ENCODE measurements at places on chromosomes 12 and 14.

- no peak for DNase-seq
Measured at GRCh38 chr14:34983148-34983760, 462 bp downstream of the SRP54 start.

DNA sequence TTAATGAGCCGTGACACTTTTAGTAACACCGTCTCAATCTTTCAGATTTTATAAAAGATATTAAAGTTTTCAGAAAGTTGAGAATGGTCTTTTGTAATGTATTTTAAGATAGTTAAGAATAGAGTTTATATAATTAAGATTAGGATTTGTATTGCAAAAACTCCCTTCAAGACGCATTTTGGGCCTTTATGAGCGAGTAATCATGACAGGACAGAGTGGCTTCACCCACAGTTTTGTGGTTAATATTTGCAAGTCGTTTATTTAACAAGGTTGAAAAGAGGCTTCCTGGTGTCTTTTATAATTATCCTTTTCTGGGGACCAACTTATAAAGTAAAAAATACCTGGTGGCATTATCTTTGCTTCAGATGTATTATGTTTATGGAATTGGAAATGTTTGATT is 44.0 kb downstream of the TRAF3 start:
- DNase-seq, result no peak

DNA sequence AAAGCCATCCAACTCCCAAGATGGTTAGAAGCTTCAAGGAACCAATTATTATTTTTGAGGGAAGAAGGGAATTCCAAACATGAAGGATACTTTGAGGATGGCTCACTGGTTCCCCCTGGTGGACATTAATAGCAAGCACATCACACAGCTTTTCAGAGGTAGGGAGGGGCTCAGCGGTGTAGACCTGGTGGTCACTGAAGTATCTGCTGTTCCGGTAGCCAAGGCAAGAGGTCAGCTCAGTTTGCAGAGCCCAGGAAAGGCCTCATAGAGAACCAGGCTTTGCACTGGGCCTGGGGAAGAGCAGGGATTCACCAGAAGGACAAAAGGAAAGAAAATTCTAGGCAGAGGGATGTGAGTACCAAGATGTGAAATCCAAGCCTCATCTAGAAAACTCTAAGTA is 118.7 kb downstream of the KSR2 start:
- DNase-seq, result no peak

DNA sequence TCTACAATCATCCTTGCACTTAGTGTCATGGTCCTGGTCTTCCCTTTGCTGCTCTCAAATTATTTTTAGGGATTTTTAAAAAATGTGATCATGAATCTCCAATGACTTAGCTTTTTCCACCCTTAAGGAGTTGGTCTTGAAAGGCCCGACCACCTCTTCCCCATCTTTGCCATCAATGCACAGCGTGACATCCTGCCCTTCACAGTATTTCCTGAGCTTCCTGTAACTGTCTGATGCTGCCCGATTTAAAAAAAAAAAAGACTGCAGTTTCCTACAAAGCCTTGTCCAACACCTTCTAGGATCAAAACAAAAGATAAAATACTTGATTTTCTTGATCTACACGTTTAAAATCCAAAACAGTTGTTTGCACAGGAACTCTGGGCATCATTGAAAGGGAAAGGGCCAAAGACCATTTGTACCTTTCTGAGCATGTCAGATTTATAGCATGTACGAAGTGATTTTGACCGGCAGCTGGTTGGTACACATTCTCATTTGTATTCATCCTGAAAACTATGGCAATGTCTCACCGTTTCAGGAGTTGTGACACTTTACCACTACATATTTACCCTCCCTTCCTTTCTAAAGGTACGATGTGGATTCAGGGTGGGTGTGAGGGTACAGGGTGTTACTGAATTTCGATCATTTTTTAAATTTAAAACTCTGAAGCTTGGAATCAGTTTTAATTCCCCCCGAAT is 7.4 kb upstream of the ELK3 start:
- DNase-seq, result no peak

- DNase-seq, result no peak
Measured at GRCh38 chr12:70576341-70577282, 60.6 kb downstream of the PTPRB start.

- DNase-seq, result no peak
Measured at GRCh38 chr12:109621211-109621694, 47.7 kb downstream of the MVK start.

DNA sequence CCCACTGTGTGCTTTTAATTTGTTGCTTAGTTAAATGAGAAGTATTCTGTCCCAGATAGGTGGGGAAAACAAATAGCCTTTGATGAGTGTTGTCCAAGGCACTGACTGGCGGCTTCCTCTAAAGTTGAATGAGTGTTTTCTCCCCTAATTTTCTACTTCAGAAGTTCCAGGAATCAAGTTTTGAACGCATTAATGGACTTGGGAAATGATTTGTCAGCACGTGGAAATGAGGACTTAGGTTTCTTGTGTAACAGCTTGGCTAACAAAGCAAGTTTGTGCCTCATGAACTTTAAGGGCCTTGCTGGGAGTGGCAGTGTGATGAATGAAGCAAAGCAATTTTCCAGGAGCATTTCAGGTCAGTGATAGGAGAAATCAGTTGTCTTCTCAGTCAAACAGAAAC is 56.9 kb downstream of the LIN52 start:
- no peak for DNase-seq

DNA sequence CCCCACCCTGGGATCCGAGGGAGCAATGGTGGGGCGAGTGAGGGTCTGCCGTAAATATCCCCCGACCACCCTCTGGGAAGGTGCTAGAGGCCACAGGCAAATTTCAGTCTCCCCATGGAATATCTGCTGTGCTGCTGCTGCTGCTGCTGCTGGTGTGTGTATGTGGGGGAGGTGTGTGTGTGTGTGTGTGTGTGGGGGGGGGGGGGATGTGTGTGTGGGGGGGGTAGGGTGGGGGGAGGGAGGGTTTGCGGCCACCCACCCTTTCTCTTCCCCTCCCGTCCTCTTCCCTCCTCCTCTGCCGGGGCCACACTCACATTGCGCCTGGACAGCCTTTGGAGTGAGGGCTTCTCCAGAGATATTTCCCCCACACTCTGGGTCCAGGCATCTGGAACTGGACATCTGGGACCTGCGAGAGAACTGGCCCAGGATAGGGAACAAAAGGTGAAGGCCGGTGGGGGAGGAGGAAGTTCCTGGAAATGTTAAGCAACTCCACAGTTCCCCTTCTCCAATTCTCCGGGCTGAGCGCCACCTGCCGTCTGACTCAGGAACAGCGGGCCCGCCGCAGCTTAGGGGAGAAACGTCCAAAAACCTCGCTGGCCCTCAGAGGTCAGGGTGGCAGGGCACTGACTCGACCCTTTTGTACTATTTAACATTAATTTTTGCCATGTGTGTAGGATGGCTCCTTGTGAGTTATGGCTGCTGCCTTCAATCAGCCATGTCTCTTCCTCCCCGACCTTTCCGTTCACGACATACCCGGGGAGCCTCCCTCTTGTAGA is at the start of gene C1RL:
Gene C1RL (minus strand): TSS at position 419 of the 776 bp plus-strand sequence. CDS start 34 bp downstream, at position 385.
- DNase-seq, result no peak

- no peak for DNase-seq
Measured at GRCh38 chr12:24743941-24744793, 204.7 kb downstream of the BCAT1 start.

GRCh38 chr12:117000316-117000715 is 89.6 kb downstream of the FBXW8 start:
- no peak for DNase-seq

GRCh38 chr12:6788972-6789924 is at the start of gene CD4:
CD4 (plus strand) TSS chr12:6789528; CDS start chr12:6800139, 10,611 bp downstream.
- no peak for DNase-seq

DNA sequence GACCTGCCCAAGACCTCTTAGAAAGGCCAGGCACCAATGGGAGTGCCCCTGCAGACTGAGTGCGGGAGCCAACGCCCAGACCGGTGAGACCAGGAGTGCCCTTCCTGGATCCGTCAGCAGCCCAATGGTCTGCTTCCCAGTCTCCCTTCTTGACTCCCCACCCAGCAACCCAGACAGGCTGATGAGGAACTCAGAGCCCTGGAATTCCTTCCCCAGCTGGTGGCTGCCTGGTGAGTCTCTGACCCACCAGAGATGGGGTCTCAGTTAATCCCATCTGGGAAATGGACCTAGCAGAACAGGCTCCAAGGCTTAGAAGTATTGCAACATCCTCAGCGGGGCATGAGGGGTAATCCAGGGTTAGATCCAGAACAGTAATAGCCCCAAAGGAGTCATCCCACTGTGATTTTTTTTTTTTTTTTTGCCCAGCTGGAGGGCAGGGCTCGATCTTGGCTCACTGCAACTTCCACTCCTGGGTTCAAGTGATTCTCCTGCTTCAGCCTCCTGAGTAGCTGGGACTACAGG is 1.5 kb upstream of the RASAL1 start:
- no peak for DNase-seq

DNA sequence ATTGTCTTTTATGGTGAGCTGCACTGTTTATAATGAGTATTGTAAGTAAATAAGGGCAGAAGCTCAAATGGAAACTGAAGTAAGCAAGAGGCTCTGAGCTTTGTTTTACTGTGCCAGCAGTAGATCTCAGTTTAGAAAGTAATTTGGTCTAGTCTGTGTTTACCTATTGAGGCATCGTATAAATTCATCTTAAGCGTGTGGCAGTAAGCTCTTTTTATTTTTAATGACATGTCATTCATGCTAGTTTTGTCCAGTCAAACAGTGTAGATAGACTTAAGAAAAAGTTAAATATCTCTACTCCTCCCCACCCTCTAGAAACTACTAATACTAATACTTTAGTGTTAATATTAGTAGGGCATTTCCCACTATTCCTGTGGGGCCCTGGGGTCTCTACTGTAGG is 2.0 kb downstream of the ANO6 start:
- no peak for DNase-seq

DNA sequence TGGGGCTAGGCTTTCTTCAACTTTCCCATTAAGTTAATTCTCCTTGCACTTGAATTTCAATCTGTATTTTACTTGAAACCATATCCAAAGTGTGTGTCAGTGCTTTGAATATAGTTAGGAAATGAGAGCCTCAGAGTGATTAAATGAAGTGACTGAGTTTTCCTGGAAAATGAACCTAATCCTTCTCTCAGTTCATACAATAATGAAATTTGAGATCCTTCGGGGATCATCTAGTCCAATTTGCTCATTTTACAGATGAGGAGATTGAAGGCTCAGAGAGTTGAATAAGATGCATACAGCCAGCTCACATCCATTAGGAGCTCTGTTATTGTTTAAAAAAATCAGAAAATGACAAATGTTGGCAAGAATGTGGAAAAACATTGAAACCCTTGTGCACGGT is 18.3 kb upstream of the TBC1D30 start:
- no peak for DNase-seq

DNA sequence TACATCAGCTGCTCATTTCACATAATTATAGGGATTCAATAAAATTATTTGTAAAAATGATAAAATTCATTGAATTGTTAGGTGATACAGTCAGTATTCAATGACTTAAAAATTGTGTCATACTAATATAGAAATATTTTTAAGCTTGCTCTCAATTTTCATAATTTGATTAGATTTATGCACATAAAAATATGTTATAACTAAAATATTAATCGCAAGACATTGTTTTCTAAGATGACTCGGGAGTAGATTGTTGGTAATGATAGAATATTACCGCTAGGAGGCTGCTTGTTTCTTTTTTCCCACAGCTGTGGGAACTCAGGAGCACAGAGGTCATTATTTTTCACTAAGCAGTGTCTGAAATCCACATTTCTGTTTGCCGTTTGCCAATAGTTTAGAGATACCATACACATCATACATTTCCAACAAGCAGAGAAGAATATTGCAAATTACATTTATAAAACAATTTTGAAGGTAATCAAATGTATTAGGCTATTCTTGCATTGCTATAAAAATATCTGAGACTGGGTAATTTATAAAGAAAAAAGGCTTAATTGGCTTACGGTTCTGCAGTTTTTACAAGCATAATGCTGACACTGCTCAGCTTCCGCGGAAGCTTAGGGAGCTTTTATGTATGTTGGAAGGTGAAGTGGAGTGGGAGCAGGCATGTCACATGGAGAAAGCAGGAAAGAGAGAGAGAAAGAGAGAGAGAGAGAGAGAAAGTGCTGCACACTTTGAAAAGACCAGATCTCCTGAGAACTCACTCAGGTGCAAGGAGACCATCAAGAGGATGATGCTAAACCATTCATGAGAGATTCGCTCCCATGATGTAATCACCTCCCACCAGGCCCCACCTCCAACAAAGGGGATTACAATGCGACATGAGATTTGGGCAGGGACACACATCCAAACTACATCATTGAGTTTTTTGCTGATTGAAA is 9.2 kb downstream of the CD69 start:
- no peak for DNase-seq

DNA sequence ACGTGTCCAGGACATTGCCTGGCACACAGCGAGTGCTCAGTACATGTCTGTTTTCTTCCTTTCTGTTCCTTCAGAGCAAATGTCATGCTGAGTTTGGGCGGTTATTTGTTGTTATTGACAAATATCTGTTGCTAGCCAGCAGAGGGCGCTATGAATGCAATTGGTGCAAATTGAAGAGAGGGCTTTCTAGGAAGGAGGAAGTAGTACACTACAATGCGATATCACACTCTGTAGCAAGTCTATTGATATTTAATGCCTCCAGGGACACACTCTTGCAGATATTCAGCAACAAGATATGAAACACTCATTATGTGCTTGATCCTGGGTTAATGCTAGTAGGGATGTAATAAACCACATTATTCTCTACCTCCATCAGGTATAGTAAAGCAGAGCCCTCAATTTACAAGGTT is 267.3 kb upstream of the SRRM4 start:
- no peak for DNase-seq

DNA sequence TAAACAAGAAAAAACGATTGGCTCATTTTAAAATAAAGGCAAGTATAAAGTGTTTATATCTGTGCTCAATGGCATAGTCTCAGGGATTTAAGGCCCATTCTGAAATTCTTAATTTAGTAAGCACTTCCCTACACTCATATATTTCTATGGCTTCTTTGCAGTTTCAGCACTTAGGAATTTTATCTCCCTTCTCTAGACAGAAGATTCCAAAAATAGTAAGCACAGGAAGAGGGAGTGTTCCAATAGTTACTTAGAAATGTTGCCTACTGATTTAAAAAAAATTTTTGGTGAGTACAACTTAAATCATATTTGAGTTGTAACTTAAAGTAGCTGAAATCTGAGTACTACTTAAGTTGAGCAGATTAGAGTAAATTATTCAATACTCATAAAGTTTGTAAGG is 19.8 kb downstream of the INSM2 start:
- no peak for DNase-seq

DNA sequence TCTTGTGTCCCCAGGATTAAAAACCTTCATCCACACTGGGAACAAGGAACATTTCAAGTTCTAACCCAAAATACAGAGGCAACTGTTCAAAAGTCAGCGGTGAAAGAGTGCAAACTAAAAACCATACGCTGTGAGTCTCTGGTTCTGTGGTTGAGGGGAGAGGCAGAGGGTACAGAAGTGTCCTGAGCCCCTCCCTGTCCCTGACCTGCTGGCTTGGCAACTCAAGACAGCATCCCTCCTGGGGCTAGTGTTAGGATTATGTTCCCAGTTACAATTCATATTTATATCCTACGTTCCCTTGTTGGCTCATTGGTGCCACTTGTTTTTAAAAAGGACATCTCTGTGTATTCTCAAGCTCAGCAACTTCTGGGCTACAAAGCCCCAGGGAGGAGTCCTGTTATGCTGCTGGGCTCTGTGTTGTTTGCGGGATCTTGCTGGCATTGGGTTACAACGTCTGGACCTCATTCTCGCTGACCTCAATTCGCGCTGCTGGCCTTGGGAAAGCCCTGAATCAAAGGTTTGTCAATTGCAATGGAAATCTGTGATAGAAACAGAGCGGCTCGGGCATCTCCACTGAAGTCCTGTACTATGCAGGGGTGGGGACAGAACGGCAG is 420.8 kb downstream of the FUT8 start:
- DNase-seq, result no peak

Data from cortex of kidney (tissue), 1 donor.